HS-27A (cell line): ENCODE measurements at places on chromosomes 4 and X.

GRCh38 chrX:143336261-143336660 lies 181.0 kb downstream of the SPANXN3 start:
- DNase-seq: no peak

GRCh38 chr4:186857793-186858192 lies 134.1 kb upstream of the FAT1 start:
- no peak for DNase-seq

- DNase-seq: no peak
Measured at GRCh38 chrX:48616576-48616975, 19.3 kb downstream of the WDR13 start.

GRCh38 chrX:138723301-138723700 lies 11.8 kb upstream of the FGF13 start:
- DNase-seq: no peak

GRCh38 chr4:178395798-178396197 lies 953.6 kb upstream of the AGA start:
- DNase-seq: no peak

DNA sequence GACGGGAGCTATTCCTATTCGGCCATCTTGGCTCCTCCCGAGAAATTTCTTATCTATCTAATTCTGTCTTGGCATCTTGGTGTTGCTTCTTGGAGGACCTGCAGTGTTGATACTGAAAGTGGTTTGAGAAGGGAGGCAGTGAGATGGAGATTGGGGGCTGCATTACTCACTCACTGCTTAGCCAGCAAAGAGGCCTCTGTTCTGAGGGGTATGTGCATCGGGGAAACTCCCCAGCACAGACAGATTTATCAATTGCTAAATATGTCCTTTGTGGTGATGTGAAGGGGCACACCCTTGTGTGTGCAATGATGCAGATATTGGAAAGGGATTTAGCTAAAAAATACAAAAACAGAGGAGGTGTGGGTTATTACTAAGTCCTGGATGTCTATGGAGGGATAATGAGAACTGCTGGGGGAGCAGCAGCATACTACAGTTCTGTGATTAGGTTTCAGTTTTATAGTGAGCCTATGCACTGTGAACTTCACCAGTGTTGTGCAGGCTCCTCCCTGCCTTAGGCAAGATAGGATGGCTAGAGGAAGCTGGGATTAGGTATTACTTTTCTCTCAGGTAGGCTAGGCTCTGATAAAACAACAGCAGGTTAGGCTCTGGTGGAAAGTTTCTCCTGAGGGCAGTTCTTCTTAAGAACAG lies 279.0 kb downstream of the HS3ST1 start:
- no peak for DNase-seq

- DNase-seq: no peak
Measured at GRCh38 chrX:118493016-118493415, 2.6 kb upstream of the DOCK11 start.

GRCh38 chr4:110533590-110533910 lies 57.6 kb downstream of the ENPEP start:
- DNase-seq: no peak

DNA sequence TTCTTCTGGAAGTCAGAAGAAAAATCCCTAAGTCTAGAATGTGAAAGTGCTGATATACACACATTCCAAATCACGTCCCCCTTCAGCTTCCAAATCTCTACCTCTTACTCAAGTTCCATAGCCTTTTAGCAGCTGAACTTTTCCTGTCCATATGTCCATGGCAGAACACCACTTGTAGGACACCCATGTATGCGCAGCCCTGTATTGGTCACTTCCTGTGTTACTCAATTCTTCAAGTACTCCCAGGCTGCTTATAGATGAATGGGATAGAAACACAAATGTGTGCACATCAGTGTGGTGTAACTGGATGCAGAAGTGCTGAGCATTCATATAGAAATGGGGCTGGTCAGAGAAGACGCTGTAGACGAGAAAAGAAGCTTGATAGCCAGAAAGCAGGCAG lies 18.8 kb downstream of the SRPX2 start:
- no peak for DNase-seq

- no peak for DNase-seq
Measured at GRCh38 chrX:12867685-12868084, 813 bp downstream of the TLR7 start.

- no peak for DNase-seq
Measured at GRCh38 chr4:185945906-185946305, 123.0 kb upstream of the TLR3 start.

- no peak for DNase-seq
Measured at GRCh38 chr4:118099106-118099505, 64.8 kb downstream of the NDST3 start.

DNA sequence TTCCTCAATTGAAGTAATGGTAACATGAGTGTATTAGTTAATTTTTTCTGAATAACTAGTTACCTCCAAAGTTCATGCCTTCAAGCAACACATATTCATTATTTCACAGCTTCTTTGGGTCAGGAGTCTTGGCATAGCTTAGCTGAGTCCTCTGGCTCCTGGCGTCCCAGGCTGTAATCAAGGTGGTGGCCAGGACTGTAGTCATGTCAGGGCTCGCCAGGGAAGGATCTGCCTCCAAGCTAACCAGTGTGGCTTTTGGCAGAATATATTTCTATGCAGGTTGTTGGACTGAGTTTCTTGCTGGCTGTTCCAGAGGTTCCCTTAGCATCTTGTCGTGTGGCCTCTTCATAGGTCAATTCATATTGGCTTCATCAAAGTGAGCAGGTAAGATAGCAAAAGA lies 10.0 kb upstream of the HS3ST1 start:
- no peak for DNase-seq

DNA sequence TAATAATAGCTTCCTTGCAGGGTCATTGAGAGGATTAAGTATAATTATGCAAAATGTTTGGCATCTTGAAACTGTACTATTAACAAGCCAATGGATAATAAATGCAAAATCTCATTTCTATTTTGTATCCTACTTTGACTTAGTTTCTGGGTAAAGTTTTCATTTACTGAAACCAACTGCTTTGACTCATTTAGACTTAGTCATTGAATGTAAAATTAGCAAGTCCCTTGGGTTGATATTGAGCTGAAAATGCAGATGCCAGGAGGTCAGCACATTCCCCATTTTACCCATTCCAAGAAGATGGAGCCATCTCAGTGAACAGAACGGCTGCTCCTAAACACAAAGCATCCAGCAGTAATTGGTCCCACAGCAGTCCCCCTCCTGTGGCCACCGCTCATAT lies 74.7 kb upstream of the GATB start:
- DNase-seq: no peak

- DNase-seq: no peak
Measured at GRCh38 chrX:84175958-84176357, 12.0 kb downstream of the RPS6KA6 start.

- DNase-seq: no peak
Measured at GRCh38 chr4:87103086-87103485, 117.3 kb downstream of the KLHL8 start.

DNA sequence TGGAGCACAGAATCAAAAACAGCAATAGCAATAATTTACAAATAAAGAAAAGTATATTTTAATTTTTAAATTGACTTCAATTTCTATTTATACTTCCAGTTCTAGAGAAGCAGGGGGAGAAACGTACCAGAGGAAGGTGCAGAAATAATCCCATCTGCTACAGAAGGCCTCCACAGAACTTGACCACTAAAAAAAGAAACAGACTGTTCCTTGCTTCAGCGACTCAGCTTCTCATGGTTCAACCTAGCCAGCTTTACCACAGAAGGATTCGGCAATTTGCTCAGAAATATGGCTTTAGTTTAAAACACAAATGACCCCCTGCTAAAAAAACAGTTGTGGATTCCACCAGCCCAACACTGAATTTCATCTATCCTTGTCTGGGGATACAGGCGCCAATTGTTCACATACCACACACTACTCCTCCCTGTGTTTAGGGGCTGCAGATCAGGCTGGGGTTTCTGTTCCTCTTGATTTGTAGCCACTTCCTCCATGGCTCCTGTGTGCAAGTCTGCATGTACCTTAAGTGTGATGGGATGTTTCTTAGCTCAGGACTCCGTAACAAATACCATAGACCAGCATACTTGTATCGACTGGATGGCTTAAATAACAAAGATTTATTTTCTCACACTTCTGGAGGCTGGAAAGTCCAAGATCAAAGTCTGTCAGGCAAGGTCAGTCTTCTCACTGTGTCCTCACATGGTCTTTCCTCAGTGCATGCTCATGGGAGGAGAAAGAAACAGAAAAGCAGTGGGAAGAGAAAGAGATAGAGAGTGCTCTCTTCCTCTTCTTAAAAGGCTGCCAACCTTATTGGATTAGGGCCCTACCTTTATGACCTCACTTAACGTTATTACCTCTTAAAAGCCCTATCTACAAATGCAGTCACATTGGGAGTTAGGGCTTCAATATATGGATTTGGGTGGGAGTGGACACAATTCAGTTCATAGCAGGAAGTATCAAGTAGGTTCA lies 79.1 kb downstream of the AMOT start:
- DNase-seq: no peak

DNA sequence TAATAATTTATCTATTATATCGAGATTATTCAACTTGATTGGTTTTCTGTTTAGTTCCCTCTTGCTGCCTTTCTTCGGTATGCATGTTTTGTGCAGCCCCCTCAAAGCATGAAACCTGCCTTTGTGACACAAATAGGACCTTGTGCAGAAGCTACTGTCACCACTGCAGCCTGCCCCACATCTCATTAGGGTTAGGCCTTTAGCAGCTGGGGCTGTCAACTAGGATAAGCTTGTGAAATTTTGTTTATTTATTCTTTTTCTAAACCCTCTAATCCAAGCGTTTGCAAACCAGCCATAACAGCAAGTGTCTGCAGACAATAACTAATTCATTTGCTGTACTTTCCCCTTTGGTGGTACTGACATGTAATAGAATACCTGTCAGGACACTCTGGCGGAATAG lies 258.9 kb downstream of the RCHY1 start:
- no peak for DNase-seq

GRCh38 chrX:104745152-104745551 lies 179.2 kb downstream of the IL1RAPL2 start:
- no peak for DNase-seq

DNA sequence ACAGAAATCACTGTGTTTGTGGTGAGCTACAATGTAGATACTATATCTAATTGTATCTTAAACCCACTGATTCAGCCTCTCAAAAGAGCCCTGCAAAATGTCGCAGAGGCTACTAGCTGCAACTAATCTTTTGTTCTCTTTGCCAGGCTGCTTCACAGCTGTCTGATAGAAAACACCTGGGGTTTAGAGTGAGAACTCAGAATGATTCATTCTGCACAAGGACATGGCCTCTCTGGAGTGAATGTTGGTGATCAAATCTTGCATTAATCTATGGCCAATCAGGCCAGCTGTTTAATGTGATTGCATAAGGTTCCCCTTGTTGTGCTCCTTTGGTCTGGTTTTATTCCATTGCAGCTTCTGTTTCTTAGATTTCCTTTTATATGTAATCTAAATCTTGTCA lies 100.3 kb downstream of the EMCN start:
- DNase-seq: no peak

DNA sequence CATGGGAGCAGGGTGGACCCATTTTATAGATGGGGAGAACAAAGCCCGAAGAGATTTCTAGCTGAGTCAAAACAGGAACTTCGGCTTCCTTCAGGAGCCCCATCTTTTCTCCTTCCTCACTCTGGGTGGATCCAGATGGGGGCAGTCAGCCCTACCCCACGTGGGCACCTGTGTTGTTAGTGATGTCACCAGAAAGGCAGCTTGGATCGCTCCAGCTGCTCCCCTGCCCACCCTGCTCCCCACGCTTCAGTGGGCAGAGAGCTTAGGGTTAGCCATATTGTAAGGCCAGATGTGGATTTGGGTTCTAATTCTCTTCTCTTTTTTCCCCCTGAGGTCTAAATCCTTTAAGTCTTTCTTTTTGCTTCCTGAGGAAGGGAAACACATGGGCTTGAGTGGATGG lies 132.3 kb upstream of the PJA1 start:
- no peak for DNase-seq

GRCh38 chr4:140100771-140101170 lies 53.2 kb downstream of the MAML3 start:
- DNase-seq: no peak

DNA sequence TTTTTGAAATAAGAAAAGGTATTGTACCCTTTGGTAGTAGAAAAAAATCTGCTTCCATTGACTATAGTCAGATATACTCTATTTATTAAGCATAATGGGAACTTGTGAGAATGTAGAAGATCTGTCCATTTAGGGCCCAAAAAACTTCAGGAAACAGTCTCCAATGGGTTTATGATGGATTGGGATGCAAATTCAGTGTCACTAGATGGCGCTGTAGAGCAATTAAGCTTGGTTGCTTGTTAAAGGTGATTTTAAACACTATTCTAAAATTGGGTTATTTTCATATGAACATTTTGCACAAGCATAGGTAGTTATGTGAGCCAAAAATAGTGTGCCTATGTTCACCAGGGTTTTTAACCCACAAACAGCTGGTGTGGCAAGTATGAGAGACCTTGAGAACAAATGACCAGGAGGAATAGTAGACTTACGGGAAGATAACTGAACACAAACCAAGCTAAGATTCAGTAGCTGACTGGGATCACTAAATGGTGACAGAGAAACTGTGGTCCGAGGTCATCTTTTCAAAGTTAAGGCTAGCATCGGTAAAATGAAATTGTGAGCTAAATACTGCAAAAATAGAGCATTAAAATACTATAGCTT lies 80.3 kb upstream of the LSM6 start:
- DNase-seq: peak; percentile 59

- no peak for DNase-seq
Measured at GRCh38 chr4:128287141-128287870, at the start of gene PGRMC2. Gene PGRMC2, minus strand, starts transcription at chr4:128287813. Its CDS starts 23 bp downstream, at chr4:128287790.

GRCh38 chr4:20178902-20179576 lies 72.7 kb upstream of the SLIT2 start:
- no peak for DNase-seq

DNA sequence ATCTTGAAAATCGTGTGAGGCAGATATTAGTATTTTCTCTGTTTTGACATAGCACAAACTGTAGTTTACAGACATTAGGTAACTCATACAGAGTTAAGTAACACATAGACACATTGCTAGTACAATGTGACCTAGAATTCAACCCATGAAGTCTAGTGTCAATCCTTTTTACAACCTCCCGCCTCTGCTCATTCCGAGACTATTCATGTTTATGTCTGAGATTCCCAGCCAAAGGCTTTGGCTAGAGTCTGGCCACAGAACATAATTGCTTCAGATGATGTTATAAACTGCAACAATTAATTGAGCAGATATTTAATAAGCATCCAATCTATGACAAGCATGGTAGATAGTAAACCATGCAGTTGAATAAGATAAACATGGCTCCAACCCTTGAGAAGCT lies 841.0 kb downstream of the STIM2 start:
- DNase-seq: no peak

DNA sequence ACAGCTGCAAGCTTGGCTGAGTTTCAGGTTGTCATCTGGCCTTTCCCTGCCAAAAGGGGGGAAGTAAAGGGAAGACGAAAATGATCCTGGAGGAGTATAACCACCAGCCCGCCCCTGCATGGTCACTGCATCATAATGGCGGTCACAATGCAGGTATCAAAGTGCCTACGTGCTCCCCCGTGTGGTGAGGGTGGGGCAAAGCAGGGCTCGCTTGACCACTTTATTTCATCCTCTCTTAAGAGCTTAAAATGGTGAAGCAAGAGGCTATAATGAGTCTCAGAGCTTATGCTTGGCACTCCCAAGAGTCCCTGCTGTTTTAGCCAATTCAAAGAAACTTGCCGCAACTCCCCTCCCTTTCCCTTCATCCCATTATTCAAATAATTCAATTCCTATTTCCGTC lies 105.6 kb downstream of the APOOL start:
- no peak for DNase-seq

GRCh38 chr4:171717231-171717741 lies 95.9 kb upstream of the GALNTL6 start:
- DNase-seq: no peak

- no peak for DNase-seq
Measured at GRCh38 chrX:9802737-9803136, 16.5 kb downstream of the SHROOM2 start.

GRCh38 chr4:76256032-76256431 lies 4.5 kb downstream of the FAM47E start:
- DNase-seq: no peak
